ENCODE measurements at places on chromosomes 2 and 18. TPM values are rescaled to one million over a fixed set of nuclear protein-coding genes. Genes with fewer than 3 reads are reported as not detected.

DNA sequence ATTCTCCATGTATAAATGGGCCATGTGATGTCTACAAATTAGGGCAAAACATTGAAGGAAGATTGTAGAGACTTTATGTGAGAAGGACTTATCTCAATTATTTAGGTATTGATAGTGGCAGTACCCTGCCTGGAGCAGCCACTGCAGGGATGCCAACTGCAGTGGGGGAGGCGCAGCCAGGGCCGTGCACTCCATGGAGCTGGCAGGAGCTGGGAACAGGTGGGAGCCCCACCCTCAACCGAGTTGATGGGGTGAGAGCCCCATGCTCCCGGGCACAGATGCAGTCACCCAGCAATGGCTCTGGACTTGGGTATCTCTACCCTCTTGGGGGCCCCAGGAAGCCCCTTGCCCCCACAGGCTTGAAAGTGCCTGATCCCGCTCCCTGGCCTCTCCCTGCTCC lies 564.3 kb downstream of the SLC4A3 start:
- DNase-seq = no peak

- DNase-seq = no peak
Observed at GRCh38 chr2:9250498-9251153, 44.0 kb downstream of the ASAP2 start.

GRCh38 chr2:161111531-161111930 lies 48.7 kb upstream of the TANK start:
- no peak for DNase-seq

- DNase-seq = no peak
Observed at GRCh38 chr18:58077329-58077728, 33.3 kb downstream of the NEDD4L start.

GRCh38 chr18:13621446-13621849 lies 104.9 kb downstream of the FAM210A start:
- no peak for DNase-seq

DNA sequence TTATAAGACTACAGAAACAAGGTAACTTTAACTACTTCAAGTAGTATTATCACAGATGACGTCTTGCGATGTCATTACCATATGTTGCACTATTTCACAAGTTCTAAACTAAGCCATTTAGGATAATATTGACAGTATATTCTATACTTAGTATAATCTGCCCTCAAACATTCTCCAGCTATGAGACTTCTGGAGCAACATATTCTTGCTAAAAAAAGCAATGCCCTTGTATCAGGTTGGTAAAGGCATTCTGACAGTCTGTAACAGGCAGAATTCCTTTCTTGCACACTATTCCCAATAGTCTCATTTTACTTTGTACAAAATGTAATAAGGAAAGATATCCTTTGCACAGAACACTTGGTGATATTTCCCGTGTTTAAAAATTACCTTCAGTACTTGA lies 694.8 kb upstream of the PKDCC start:
- DNase-seq = no peak

DNA sequence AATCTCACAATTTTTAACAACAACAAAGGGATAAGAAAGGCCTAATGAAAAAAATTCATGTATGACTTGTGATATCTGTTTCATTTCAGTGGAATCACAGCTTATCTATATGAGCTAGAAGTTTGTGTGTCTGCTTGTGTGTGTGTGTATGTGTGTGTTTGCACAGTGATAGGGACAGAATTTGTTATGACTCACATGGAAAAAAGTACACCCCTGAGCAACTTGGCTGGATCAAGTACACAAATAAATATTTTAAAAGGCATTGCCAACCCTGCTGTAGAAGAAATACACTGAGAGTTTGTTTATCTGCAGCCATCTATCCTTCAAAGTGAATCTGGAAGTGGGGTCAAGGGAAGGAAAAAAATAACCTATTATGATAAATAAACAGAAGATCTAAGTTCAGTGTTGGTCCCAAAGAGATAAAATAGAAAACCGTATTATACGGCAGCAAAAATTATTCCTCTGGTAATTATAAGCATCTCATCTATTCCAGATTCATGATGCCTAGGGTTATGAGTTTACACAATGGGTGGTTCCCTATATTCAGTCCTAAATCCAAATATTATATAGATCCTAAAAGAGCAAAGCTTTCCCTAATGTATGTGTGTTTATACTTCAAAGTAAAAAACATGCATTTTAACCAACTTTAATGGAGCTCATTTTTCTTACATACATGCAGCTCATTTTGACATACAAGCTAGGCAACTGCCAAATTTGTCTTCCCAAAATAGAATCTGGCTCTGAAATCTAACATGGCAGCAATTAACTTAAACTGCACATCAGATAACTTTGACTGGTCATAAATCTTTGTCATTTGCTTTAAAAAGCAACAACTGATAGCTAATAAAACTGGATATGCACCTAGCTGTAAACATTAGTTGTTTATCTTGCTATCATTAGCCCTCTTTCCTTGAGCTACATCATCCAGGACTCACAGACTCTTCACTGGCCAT lies 420.6 kb downstream of the IRS1 start:
- DNase-seq = no peak

DNA sequence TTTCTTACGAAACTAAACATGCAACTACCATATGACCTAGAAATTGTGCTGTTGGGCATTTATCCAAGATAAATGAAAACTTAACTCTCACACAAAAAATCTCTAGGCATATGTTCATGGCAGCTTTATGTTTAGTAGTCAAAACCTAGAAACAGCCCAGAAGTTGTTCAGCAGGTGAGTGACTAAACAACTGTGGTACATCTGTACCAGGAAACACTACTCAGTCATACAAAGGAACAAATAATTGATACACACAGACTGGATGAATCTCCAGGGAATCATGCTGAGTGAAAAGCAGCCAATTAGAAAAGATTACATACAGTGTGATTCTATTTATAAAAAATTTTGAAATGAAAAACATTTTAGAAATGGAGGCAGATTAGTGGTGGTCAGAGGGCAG lies 29.3 kb downstream of the DYNC2LI1 start:
- DNase-seq = no peak

DNA sequence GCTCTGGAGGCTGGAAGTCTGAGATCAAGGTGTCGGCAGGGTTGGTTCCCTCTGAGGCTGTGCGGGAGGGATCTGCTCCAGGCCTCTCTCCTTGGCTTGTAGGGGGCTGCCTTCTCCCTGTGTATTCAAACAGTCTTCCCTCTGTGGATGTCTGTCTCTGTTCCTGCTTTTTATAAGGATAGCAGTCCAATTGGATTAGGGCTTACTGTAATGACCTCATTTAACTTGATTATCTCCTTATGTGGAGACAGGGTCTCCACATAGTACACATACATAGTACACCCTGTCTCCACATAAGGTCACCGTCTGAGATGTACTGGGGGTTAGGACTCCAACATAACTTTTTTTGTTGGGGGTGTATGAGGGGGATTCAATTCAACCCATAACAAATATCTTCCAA lies 30.5 kb downstream of the TCF7L1 start:
- DNase-seq = no peak

- no peak for DNase-seq
Observed at GRCh38 chr18:23369266-23369665, 83.8 kb upstream of the RIOK3 start.

DNA sequence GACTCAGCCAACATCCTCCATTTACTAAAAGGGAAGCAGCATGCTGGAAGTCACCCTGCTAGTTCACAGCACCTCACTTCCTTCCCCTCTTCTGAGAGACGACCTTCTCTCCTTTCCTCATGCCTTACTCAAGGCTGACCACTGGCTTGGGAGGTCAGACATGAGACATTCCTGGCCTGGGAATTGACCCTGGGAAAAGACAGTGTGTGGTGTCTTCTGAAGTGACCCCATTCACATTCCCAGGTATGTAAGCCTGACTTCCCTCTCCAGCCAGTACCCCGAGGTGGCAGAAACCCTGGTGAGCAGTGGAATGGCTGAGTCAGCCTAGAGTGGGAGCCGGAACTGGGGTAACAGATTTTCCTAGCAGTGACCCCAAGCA lies 92.4 kb downstream of the PLB1 start:
- no peak for DNase-seq

- no peak for DNase-seq
Observed at GRCh38 chr2:200856806-200857205, 7.7 kb downstream of the CLK1 start.

DNA sequence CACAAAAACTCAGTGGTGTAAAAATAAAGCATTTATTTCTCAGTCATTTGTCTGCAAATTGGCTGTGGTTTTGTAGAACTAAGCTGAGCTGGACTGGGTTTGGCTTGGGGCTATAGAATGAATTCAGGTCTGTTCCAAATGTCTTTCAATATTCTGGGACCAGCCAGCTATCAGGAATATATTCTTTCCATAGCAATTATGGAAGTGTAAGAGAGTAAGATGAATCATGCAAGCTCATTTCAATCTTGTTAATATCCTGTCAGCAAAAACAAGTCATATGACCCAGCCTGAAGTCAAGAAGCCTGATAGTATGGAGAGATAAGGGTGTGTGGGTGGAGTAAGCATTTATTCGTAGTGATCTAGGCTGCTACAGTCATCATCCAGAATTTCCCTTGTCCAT lies 481.0 kb upstream of the CDH2 start:
- no peak for DNase-seq

Gene AMER3
- total RNA-seq = 0.40 TPM

All from left colon (tissue), 2 donors.